ENCODE measurements at places on chromosomes 13 and 19.

DNA sequence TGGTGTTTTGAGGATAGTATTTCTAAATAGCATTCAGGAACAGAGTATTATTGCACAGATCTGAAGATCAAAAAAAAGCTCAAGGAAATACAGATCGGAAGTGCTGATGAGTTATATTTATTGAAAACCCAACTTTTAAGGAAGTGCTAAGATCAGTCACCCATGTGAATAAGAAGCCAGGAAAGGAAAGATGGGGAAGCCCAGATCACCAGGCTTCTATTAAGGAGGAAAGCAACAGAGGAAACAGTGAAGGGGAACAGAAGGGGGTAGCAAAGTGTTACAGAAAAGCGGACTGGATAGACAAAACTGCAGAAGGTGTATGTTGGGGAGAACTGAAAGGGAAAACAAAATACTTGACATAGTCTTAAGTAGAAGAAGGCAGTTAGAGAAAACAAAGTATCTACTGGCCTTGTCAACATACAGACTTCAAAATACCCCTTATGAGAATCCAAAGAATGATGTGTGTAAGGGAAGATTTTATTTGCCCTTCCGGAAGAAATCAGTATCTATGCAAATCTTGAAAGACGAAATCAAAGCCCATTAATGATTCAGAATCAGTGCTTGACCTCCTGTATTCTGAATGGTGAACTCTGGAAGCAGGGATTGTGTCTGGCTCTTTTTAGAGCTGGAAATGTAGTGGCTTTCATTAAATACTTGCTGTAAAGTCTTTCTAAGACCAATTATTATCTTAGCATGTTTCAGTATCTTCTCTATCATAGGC, 12.1 kb downstream of the UFM1 start:
- no peak for DNase-seq

GRCh38 chr13:101751488-101751887, 299.0 kb downstream of the ITGBL1 start:
- DNase-seq = no peak

DNA sequence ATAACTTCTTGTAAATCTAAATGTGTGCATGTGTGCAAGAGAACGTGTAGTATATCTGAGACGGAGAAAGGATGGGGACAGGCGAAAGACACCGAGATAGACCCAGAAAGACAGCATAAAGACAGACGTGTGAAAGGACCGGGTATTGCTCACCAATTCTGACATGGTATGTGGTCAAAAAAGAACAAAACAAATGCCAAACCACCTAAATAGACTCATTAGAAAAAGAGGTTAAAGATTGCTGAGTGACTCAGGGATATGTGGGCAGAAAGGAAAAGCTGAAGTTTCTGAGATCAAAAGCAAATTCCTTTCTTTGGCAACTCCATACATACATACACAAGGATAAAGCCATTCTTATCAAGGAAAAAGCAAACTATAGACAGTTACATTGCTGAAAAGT, 179.7 kb upstream of the TSC22D1 start:
- DNase-seq = no peak

DNA sequence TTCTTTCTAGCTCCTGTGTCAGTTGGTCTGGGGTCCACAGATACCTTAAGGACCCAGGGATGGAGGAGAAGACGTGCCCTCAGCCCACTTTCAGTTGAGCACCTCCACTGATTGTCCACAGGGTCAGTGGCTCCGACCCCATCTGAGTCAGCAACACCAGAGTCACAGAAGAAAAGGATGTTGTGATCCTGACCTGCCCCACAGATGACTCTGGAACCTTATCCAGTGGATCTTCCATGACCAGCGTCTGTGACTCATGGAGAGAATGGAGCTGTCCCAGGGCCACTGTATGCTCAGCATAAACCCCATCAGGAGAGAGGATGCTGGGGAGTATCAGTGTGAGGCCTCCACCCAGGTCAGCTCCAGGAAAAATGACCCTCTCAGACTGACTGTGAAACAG, 22.0 kb downstream of the CEACAM4 start:
- no peak for DNase-seq

- DNase-seq = no peak
Observed at GRCh38 chr19:8513036-8513686, 806 bp downstream of the ZNF414 start.

GRCh38 chr13:39804332-39805210, 149.1 kb downstream of the COG6 start:
- DNase-seq = no peak

DNA sequence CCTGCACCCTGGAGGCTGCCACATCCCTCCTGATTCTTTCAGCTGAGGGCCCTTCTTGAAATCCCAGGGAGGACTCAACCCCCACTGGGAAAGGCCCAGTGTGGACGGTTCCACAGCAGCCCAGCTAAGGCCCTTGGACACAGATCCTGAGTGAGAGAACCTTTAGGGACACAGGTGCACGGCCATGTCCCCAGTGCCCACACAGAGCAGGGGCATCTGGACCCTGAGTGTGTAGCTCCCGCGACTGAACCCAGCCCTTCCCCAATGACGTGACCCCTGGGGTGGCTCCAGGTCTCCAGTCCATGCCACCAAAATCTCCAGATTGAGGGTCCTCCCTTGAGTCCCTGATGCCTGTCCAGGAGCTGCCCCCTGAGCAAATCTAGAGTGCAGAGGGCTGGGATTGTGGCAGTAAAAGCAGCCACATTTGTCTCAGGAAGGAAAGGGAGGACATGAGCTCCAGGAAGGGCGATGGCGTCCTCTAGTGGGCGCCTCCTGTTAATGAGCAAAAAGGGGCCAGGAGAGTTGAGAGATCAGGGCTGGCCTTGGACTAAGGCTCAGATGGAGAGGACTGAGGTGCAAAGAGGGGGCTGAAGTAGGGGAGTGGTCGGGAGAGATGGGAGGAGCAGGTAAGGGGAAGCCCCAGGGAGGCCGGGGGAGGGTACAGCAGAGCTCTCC, 6.9 kb upstream of the CEACAM5 start:
- DNase-seq = no peak
